ENCODE measurements at places on chromosomes 13 and 19.

- no peaks in the 10 kb centered on the region for H3K4me1 ChIP-seq
- no peak overlapping the region for H3K4me3 ChIP-seq
- no peaks in the 10 kb centered on the region for H3K36me3 ChIP-seq
Observed at GRCh38 chr13:68145852-68146251, 915.7 kb upstream of the PCDH9 start.

DNA sequence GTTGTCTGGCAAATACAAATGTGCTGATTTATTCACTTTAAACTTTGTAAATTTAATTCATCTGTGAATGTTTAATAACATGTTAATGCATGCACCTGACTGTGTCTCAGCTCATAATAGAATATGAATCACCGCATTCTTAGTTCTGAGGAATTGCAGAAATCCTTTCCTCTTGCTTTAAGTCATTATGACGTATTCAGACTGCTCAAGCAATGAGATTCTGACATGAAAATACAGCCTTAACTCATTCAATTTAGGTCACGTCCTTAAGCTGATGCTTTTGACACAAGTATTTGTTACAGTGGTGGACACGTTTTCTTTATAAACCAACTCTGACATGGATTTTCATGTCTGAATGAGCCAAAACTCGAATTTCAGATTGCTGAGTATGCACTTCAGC lies 541.0 kb upstream of the KLF12 start:
- H3K4me1 ChIP-seq: no peaks in the 10 kb centered on the region
- no peak for DNase-seq
- no peak overlapping the region for H3K27ac ChIP-seq
- H3K27me3 ChIP-seq: no peaks in the 10 kb centered on the region
- H3K4me3 ChIP-seq: no peak overlapping the region
- no peaks in the 10 kb centered on the region for H3K36me3 ChIP-seq

DNA sequence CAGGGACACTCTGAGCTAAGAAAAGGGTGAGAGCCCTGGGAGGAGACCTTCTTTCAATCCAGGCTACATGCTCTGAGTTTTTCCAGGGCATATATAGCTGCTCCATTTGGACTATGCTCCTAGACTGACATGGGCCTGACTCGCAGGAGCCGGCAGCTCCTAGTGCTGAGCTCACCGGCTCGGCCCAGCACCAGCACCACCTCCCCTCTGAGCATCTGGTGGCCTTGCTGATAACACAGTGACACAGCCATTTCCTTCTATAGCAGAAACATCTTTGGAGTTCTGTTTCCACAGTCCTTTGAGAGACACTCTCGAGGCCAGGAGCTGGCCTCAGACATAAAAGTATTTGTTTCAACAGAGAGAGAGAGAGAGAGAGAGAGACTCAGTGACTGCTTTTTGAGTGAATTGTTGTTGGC lies 184.9 kb downstream of the TM9SF2 start:
- no peak overlapping the region for H3K4me3 ChIP-seq
- H3K27me3 ChIP-seq: no peaks in the 10 kb centered on the region
- no peak overlapping the region for H3K27ac ChIP-seq
- H3K36me3 ChIP-seq: no peaks in the 10 kb centered on the region
- DNase-seq: no peak
- peaks cover 19% of the 10 kb centered on the region for H3K4me1 ChIP-seq

DNA sequence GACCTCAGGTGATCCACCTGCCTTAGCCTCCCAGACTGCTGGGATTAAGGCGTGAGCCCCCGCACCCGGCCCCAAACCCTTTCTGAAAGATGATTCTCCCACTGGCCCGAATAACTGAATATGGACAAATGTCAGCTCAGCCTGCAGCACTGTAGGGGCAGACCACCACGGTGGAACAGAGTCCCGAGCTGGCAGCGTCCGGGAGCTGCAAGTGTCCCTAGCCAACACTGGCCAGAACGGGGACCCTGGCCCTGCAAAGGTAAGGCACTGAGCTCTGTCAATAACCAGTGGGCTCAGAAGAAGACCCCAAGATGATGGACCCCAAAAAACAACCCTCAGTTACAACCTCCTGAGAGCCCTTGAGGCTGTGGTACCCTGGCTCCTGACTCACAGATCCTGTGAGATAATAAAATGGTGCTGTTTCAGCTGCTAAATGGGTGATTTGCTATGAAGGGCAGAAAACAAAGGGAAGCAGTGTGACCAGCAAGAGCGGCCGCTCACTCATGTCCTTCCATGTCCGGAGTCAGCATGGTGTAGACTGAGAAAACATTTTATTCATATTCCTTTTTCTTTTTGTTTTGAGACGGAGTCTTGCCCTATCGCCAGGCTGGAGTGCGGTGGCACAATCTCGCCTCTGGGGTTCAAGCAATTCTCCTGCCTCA lies 1.6 kb downstream of the LSM7 start:
- no peaks in the 10 kb centered on the region for H3K27me3 ChIP-seq
- peak overlapping the region; percentile 99 for H3K27ac ChIP-seq
- peaks cover 7% of the 10 kb centered on the region for H3K36me3 ChIP-seq
- DNase-seq: no peak

- peaks cover 27% of the 10 kb centered on the region for H3K4me1 ChIP-seq
- peaks cover 34% of the 10 kb centered on the region for H3K27me3 ChIP-seq
- no peak overlapping the region for H3K4me3 ChIP-seq
- H3K27ac ChIP-seq: no peak overlapping the region
Observed at GRCh38 chr19:35033067-35034004, 3.1 kb downstream of the SCN1B start.

DNA sequence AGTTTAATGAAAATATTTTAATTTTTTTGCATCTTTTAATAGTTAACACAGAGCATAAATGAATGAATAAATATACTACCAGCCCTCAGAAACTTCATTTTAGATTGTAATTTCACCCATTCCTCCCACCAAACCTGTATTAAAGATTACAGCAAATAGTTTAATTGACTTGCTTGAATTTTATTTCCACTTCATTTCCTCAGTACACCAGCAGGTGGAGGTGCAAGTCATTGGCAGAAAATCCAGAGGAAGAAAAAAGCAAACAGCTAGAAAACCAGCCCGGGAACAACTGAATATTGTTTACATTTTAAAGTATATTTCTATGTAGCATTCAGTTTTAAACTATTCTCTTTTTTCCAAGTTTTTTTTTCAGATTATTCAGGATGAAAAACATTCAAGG lies 177.8 kb downstream of the OLFM4 start:
- no peak overlapping the region for H3K4me3 ChIP-seq
- H3K27me3 ChIP-seq: peaks cover 23% of the 10 kb centered on the region
- no peak overlapping the region for H3K27ac ChIP-seq
- H3K4me1 ChIP-seq: no peaks in the 10 kb centered on the region
- DNase-seq: no peak
- H3K36me3 ChIP-seq: no peaks in the 10 kb centered on the region

DNA sequence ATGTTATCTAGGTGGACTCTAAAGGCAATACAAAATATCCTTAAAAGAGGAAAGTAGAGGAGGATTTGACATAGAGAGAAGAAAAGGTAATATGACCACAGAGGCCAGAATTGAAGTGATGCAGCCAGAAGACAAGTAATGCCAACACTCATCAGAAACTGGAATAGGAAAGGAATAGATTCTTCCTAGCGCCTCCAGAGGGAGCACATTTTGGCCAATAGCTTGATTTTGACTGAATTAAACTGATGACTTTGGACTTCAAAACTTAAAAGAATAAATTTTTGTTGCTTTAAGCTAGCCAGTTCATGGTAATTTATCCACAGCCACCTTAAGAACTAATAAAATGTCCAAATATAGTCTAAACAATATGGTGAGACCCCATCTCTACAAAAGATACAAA lies 1921.9 kb downstream of the OLFM4 start:
- H3K27ac ChIP-seq: no peak overlapping the region
- H3K27me3 ChIP-seq: no peaks in the 10 kb centered on the region
- no peaks in the 10 kb centered on the region for H3K4me1 ChIP-seq
- H3K36me3 ChIP-seq: no peaks in the 10 kb centered on the region
- H3K4me3 ChIP-seq: no peak overlapping the region
- no peak for DNase-seq

GRCh38 chr19:45346449-45346848 lies 5.9 kb downstream of the KLC3 start:
- peaks cover 24% of the 10 kb centered on the region for H3K27me3 ChIP-seq
- no peak overlapping the region for H3K27ac ChIP-seq
- H3K4me1 ChIP-seq: no peaks in the 10 kb centered on the region
- H3K4me3 ChIP-seq: no peak overlapping the region
- H3K36me3 ChIP-seq: no peaks in the 10 kb centered on the region
- DNase-seq: no peak

DNA sequence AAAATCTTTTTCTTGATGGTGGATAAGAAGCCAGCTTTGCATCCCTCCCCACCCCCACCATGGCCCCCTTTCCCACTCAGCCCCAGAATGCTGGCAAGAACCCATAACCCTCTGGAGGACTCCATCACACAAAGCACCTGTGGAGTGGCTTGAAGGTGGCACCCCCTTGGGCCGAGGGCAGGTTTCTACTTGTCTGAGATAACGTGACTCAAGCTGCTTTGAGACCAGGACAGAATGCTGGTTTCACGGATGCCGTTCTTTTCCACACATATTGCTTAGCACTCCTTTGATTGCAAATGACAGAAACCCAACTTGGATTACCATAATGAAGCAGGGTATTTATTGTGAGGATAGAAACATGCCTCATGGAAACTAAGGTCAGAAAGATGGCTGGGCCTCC lies 82.2 kb downstream of the LACC1 start:
- H3K4me3 ChIP-seq: no peak overlapping the region
- no peaks in the 10 kb centered on the region for H3K4me1 ChIP-seq
- H3K27me3 ChIP-seq: peaks cover 2% of the 10 kb centered on the region
- no peak overlapping the region for H3K27ac ChIP-seq

DNA sequence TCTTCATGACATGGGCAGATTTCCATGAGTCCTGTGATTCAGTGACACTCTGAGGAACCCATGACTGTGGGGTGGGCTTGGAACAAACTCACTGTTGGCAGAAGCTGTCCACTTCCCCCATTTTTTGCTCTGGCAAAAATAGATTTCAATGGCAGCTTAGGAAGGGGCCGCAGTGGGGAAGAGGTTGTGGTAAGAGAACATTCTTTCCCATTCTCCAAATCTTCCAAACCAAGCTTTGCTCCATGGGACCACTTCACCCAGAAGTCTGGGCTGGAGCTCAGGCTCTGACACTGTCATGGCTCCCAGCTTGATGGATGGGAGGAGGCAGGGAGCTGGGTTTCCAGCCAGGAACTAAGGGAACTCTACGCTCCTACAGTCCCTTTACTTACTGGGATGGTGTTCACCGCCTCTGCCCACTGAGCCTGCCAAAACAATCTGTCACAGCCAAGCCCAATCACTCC lies 24.9 kb upstream of the MEDAG start:
- no peak for DNase-seq
- peaks cover 18% of the 10 kb centered on the region for H3K36me3 ChIP-seq
- H3K27me3 ChIP-seq: peaks cover 28% of the 10 kb centered on the region
- no peak overlapping the region for H3K27ac ChIP-seq
- no peaks in the 10 kb centered on the region for H3K4me1 ChIP-seq

- DNase-seq: no peak
- H3K27ac ChIP-seq: no peak overlapping the region
- peaks cover 17% of the 10 kb centered on the region for H3K27me3 ChIP-seq
- no peaks in the 10 kb centered on the region for H3K4me1 ChIP-seq
- H3K36me3 ChIP-seq: no peaks in the 10 kb centered on the region
Observed at GRCh38 chr13:111409413-111409812, 89.0 kb downstream of the TEX29 start.

DNA sequence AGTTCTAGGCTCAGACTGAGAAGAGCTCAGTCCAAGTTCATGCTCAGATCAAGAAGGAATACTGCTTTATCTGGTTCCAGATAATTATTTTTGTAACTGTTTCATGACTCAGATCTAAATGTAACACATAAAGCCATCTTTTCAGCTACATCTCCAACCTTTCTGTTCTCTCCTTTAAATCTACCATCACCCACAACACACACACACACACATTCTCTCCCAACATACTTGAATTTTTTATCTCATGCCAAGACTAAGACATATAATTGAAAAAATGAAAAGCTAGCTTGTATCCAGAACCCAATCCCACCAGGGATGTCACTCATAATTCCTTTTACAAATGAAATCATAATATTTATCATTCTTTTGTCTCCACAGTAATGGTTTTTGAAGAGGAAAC lies 7.6 kb downstream of the KATNAL1 start:
- H3K27me3 ChIP-seq: no peaks in the 10 kb centered on the region
- no peaks in the 10 kb centered on the region for H3K36me3 ChIP-seq
- DNase-seq: no peak
- no peak overlapping the region for H3K27ac ChIP-seq
- H3K4me1 ChIP-seq: peaks cover 36% of the 10 kb centered on the region

GRCh38 chr13:49657241-49657641 lies 28.9 kb downstream of the ARL11 start:
- no peaks in the 10 kb centered on the region for H3K27me3 ChIP-seq
- no peak overlapping the region for H3K27ac ChIP-seq
- no peak overlapping the region for H3K4me3 ChIP-seq
- peaks cover 9% of the 10 kb centered on the region for H3K4me1 ChIP-seq
- no peak for DNase-seq

- H3K36me3 ChIP-seq: peaks cover 34% of the 10 kb centered on the region
- H3K27ac ChIP-seq: no peak overlapping the region
- no peaks in the 10 kb centered on the region for H3K27me3 ChIP-seq
Observed at GRCh38 chr13:36310417-36311108, 12.9 kb upstream of the CCDC169 start.

DNA sequence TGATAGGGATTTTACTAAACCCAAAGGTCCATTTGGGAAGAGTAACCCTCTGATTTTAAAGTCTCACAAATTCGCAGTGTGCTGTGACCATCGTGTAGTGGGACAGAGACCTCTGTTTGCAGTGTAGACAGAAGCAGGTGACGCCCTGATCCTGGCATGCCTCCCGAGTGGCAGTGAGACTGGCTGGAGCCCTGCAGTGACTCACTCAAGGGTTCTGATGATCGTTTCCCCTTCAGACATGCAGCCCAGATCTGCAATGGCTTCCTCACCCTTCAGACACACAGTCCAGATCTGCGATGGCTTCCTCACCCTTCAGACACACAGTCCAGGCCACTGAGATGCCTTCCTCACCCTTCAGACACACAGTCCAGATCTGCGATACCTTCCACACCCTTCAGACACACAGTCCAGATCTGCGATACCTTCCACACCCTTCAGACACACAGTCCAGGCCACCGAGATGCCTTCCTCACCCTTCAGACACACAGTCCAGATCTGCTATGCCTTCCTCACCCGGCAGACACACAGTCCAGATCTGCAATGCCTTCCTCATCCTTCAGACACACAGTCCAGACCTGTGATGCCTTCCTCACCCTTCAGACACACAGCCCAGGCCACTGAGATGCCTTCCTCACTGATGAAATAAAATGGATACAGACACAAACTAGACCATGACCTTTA lies 125.2 kb downstream of the ATP11A start:
- no peaks in the 10 kb centered on the region for H3K4me1 ChIP-seq
- H3K27ac ChIP-seq: peak overlapping the region; percentile 34
- no peaks in the 10 kb centered on the region for H3K27me3 ChIP-seq
- no peak overlapping the region for H3K4me3 ChIP-seq

- no peaks in the 10 kb centered on the region for H3K36me3 ChIP-seq
- DNase-seq: no peak
- no peak overlapping the region for H3K27ac ChIP-seq
- no peak overlapping the region for H3K4me3 ChIP-seq
Observed at GRCh38 chr13:79548902-79549301, 67.9 kb downstream of the NDFIP2 start.
